ENCODE measurements at places on chromosomes 3 and 15. TPM values are rescaled to one million over a fixed set of nuclear protein-coding genes. Genes with fewer than 3 reads are reported as not detected.

- DNase-seq: peak; percentile 57
- H3K27me3 ChIP-seq: peaks cover 12% of the 10 kb centered on the region
These were observed 54.8 kb downstream of the MAGEF1 start for GRCh38 chr3:184656829-184657681.

DNA sequence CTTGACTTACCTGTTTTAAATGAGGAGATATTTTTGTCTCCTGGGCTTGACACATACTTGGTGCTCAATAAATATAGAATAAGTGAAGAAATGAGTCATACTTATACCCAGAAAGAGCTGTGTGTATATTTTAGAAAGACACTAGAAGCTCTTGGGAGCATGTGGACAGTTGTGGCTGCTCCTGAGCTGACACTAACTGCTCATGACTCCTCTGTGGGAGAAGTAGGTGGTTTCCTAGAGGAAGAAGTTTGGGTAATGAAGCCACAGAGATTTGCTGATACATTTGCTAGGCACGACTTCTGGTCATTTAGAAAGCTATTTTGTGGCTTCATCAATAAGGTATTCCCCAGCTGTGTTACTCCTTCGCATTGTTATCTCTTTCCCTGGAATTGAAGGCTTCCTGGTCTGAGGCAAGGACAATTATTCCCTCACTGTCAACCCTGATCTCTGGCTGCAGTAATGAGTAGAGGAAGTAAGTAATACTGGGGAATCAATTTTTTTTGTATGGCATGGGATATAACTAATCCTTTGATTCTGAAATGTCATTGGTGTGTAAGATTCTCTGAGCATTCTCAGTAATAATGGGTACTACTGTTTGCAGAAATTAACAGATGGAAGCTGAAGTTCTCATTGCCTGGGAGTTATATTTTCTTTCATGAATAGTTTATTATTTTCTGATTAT lies 79.6 kb upstream of the DCBLD2 start:
- no peaks in the 10 kb centered on the region for H3K36me3 ChIP-seq
- no peak for DNase-seq
- no peak overlapping the region for H3K27ac ChIP-seq
- H3K4me1 ChIP-seq: peaks cover 16% of the 10 kb centered on the region

DNA sequence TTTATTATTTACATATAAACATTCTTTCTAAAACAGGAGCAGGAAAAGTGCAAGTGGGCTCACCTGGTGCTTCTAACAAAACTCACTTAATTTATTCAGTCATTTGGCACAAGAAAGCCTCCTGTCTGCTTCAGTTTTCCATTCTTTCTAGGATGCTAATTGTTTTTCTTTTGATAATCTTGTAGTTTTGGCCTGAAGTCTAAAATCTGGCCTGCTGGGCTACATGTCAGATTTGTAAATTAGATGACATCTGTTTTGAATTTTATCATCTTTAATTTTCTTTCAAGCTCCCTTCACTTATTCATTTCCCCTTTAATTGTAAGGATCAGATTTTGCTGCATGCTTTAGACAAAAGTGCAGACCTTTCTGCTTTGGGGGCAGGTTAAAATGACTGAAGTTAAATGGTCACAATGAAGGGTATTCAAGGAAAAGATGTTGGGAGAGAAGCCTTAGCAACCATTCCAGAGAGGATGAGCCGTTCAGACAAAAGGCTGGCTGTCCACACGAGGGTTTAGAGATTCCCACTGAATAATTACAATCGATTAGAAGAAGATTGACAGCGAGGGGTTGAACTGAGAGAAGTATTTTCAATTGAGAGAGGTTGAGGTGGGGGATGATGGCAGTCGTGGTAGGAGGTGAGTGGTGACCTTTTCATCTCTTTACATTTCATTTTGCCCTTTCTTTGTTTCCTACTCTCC lies 59.9 kb upstream of the PTX3 start:
- H3K4me1 ChIP-seq: no peaks in the 10 kb centered on the region
- no peak overlapping the region for H3K4me3 ChIP-seq
- no peak overlapping the region for H3K27ac ChIP-seq
- DNase-seq: no peak
- H3K27me3 ChIP-seq: no peaks in the 10 kb centered on the region

GHSR gene
- total RNA-seq: not detected

DNA sequence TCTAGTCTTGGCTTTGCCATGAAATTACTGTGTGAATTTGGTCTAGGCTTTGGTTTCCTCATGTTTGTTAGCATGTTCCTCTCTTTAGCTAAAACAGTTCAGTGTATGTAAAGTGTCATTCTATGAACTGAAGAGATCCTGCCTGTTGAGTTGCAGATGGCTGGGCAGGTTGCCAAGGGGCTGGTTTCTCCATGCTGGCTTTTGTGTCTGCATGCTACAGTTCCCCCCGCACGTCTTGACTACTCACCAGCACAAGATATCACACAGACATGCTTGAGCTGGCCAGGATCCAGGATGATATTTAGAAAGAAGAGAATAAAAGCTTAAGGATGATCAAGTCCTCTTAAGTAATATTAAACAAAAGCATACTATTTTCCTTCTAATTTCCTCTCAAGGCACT lies 90.2 kb downstream of the CERS3 start:
- H3K36me3 ChIP-seq: peaks cover 2% of the 10 kb centered on the region
- DNase-seq: peak; percentile 19
- H3K4me3 ChIP-seq: no peak overlapping the region

DNA sequence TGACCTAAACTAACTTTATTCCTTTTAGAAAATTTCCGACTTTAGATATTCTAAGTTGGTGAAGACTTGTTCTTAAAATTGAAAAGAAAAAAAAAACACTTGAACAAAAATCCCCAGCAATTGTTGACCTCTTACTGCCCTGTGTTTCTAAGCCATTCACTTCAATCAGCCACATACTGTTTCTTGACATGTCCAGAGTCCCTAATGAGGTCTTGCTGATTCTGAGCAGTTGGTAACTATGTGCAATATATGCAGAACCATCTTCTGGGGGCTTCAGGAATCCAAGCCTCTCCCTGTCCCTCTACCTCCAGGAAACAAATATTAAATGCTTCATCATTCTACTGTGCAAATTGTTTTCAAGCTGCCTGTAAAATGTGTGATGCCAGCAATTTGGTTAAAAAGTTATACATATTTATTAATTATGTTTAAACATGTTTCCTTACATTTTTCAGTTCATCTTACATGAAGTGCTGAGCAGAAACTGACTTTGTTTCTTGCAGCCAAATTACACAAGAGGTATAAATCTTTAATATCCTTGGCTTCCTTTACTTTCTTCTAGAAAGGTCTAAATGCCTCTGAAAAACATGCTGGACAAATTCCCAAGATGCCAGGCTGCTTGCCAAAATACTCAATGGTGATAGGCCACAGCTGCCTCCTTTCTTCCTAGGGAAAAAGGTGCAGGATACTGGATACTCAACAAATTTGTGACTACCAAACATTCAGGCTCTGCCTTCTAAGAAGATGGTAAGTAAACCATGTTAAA lies 19.8 kb upstream of the GYG1 start:
- H3K27me3 ChIP-seq: no peaks in the 10 kb centered on the region
- DNase-seq: no peak
- no peaks in the 10 kb centered on the region for H3K4me1 ChIP-seq
- no peak overlapping the region for H3K4me3 ChIP-seq
- no peak overlapping the region for H3K27ac ChIP-seq

GRCh38 chr3:75220932-75221331 lies 443.2 kb upstream of the FRG2C start:
- no peaks in the 10 kb centered on the region for H3K27me3 ChIP-seq
- H3K4me3 ChIP-seq: no peak overlapping the region
- DNase-seq: no peak
- no peaks in the 10 kb centered on the region for H3K4me1 ChIP-seq

DNA sequence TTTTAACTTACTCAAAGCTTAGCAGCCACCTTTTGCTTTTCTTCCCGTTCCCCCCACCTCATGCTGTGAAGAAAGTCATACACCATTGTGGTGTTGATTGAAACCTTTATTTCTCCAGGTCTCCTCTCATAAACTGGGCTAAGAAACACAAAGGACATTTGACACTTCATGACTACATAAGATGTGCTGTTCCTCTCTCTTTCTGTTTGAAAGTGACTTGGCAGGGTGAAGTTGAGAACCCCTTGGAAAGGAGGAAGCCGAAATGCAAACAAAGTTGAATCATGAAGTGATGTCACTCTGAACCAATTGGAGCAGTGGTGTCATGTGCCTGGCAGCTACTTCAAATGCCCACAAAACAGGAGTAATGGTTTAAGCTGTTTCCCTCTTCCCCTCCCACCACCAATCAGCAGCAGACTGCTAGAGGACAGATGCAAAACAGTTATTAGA lies 174.7 kb downstream of the IGF1R start:
- H3K36me3 ChIP-seq: peaks cover 15% of the 10 kb centered on the region
- peaks cover 15% of the 10 kb centered on the region for H3K4me1 ChIP-seq
- no peak for DNase-seq
- H3K27me3 ChIP-seq: no peaks in the 10 kb centered on the region
- H3K27ac ChIP-seq: no peak overlapping the region

C15orf39 gene
- total RNA-seq: 16.5 TPM

SPSB4 gene
- total RNA-seq: not detected

GRCh38 chr15:62057341-62057980 lies 2.8 kb downstream of the VPS13C start:
- no peaks in the 10 kb centered on the region for H3K27me3 ChIP-seq
- H3K36me3 ChIP-seq: no peaks in the 10 kb centered on the region
- no peak for DNase-seq
- peak overlapping the region; percentile 41 for H3K4me3 ChIP-seq

DNA sequence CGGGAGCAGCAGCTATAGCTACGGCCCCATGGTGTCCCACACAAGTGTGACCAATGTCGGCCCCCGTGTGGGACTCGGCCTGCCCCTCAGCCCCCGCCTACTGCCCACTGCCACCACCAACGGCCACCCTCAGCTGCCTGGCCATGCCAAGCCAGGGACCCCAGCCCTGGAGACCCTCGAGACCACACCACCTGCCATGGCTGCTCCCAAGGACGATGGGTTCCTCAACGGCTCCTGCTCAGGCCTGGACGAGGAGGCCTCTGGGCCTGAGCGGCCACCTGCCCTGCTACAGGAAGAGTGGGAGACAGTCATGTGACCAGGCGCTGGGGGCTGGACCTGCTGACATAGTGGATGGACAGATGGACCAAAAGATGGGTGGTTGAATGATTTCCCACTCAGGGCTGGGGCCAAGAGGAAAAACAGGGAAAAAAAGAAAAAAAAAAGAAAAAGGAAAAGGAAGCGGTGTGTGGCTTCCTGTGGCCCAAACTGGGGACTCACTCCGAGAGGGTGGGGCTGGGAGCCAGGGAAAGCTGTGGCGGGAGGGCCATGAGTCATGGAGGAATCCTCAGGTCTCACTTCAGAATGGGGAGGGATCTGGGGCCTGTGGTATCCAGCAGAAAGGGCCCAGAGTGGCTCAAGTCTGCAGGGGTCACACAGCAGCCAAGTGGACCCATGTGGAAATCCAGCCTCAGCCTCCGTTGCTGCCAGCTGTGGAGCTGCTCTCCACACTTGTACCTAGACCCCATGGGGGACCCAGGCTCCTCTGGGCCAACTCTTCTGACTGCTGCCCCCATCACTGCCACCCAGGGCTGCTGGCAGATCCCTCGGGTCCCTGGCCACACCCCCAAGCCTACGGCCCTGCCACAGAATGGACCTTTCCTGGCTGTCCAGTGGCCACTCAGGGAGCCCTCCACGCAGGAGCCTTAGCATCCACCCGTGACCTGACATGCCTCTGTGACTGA lies 26.1 kb downstream of the PTH1R start:
- no peak overlapping the region for H3K4me3 ChIP-seq
- DNase-seq: no peak
- H3K27ac ChIP-seq: no peak overlapping the region

GRCh38 chr15:98614681-98615080 lies 33.7 kb upstream of the IGF1R start:
- no peak overlapping the region for H3K4me3 ChIP-seq
- H3K36me3 ChIP-seq: no peaks in the 10 kb centered on the region
- no peak for DNase-seq

- no peaks in the 10 kb centered on the region for H3K36me3 ChIP-seq
- H3K4me1 ChIP-seq: no peaks in the 10 kb centered on the region
- no peak for DNase-seq
- H3K27me3 ChIP-seq: no peaks in the 10 kb centered on the region
- H3K4me3 ChIP-seq: no peak overlapping the region
These were observed 266.1 kb upstream of the C2CD4B start for GRCh38 chr15:62431008-62431797.

- DNase-seq: no peak
- no peaks in the 10 kb centered on the region for H3K4me1 ChIP-seq
- no peaks in the 10 kb centered on the region for H3K36me3 ChIP-seq
- peaks cover 45% of the 10 kb centered on the region for H3K27me3 ChIP-seq
- H3K27ac ChIP-seq: no peak overlapping the region
These were observed 96.6 kb downstream of the CGNL1 start for GRCh38 chr15:57472861-57473260.

GRCh38 chr3:5505163-5505562 lies 317.7 kb downstream of the EDEM1 start:
- DNase-seq: no peak
- no peak overlapping the region for H3K27ac ChIP-seq
- no peaks in the 10 kb centered on the region for H3K27me3 ChIP-seq
- H3K36me3 ChIP-seq: peaks cover 4% of the 10 kb centered on the region
- no peaks in the 10 kb centered on the region for H3K4me1 ChIP-seq

DNA sequence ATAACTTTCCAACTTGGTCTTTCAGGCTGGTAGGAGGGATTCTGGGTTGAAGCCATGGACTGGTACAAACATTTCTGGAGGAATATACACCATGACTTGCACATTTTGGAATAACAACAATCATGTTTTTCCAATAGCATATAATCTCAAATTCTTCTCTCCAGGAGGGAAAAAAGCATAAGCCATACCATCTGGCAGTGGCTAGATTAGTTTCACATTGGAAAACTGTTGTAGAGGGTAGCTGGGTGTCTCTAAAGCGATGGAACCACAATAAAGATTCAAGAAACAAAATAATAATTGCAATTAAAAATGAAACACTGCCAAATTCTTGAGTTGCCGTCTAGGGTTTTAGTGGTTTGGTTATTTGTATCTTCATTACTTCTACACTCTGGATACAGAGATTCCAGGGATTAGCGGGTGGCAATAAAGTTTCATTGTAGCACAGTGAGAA lies 278.5 kb upstream of the RASGRP1 start:
- H3K4me1 ChIP-seq: no peaks in the 10 kb centered on the region
- peaks cover 21% of the 10 kb centered on the region for H3K27me3 ChIP-seq
- H3K4me3 ChIP-seq: no peak overlapping the region
- no peak overlapping the region for H3K27ac ChIP-seq

ATG3 gene
- total RNA-seq: 52.0 TPM

DNA sequence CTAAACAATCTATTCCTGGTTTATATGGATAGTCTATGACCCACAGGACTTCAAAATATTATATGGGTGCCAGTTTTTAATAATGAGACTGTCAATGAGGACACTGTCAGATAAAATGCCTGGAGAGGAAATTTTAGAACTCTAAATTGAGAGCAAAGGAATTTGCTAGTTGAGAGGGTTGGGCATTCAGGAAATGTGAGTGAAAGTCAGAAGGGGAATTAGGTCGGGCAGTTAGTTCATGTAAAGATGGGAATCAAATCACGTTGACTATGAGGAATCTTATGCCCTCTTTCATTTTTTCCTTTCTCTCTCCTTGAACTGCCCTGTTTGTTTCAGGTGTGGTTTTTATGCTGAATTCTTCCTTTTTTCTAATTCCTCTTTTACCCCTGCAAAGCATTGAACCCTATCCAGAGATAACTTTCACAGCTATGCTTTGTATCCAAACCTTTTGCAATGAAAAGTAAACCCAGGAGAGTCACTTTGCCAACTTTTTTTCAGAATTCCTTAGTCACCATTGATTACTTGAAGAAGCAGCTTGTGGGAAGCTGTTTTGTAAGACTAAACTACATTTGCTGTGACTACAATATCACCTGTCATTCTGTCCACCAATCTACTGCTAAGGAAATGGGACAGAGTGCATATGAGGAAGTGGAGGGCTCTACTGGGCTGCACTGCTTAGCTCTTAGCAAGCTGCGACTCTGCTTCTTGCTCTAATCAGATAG lies 27.8 kb downstream of the CHP1 start:
- no peak overlapping the region for H3K4me3 ChIP-seq
- DNase-seq: no peak
- H3K27ac ChIP-seq: peak overlapping the region; percentile 25
- H3K36me3 ChIP-seq: no peaks in the 10 kb centered on the region
- no peaks in the 10 kb centered on the region for H3K4me1 ChIP-seq
